Effector memory CD4-positive, alpha-beta T cell (primary cell): ENCODE measurements at places on chromosomes 5 and 9.
A peak's percentile ranks its signal among the peaks of the same experiment; 100 is the strongest.

DNA sequence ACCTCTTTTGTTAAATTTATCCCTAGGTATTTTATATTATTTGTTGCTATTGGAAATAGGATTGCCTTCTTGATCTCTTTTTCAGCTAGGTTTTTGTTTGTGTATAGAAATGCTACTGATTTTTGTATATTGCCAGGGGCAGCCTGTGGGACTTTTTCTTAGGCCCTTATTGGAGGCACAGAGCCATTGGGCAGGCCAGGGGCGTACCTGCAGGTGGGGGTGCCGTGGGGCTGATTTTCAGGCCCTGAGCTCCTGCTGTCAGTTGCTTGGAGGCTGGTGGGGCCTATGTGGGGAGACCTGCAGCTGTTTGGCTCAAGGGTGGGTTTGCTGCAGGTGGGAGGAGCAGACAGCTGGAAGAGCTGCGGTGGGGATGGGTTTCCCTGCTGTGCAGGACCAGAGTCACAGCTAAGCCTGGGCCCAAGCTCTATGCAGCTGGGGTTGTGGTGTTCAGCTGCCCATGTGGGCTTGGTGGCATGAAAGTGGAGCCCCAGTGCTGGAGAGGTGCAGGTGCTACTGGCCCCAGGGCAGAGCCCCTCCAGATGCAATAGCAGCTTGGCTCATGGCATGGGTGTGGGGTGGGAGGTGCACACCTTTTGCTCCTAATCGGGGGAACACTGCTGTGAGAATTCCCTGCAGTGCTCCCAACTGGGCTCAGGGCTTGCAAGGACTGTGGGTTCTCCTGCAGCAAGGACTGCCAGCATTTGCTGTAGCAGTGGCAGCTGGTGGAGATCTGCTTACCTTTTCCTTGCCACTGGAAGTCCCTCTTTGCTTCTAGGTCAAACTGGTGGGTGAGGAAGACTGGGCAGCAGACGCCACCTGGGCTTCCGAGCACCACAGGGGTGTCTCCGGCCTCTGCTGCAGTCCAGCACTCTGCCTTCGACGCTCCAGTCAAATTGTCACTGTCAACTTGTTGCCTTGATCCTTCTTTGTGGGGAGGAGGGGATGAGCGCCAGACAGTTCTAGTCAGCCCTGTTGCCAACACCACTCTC lies 7.6 kb upstream of the CLPTM1L start:
- DNase-seq: no peak

DNA sequence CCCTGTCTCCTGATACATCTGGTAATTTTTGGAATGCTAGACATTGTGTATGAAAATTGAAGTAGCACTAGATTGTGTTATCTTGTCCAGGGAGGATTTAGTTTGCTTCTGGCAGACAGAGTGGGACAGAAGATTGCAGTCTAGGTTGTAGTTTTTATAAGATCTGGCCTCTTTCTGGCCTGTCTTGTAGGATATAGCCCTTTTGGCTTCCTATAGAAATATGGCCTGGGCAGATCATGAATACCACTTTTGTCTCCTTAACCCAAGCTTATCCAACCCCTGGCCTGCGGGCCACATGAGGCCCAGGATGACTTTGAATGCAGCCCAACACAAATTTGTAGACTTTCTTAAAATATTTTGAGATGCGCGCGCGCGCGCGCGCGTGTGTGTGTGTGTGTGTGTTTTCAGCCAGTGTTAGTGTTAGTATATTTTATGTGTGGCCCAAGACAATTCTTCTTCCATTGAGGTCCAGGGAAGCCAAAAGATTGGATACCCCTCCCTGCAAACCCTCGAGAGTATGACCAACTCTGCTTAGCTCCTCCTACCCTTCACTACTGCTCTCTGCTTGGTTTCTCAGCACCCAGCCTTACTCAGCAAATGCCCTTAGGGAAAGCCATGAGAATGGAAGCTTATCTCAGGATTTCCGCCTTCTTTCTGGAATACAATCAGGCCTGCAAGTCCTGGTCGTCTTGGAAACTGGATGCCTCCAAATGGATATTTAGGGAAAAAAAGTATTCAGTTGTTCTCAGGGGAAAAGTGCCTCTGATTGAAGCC lies 26.5 kb downstream of the ANKRD33B start:
- no peak for DNase-seq

DNA sequence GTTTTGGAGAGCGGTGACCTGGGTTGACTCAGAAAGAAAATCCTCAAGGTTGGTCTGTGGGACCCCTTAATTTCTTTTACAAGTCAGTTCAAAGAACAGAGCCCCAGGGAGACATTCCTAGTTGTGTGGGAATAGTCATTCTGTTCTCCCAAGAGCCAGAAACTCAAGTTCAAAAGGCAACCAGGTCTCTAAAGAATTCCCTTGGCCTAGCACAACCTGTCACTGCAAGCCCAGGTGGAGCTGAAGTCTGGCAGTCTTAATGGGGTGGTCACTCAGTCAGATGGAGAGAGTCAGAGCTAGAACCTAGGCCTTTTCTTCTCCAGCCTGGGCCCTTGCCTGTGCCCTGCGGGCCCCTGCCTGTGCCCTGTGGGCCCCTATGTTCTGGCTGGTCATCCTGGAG lies 37.5 kb upstream of the CDKN2AIPNL start:
- DNase-seq: no peak

- no peak for DNase-seq
These were observed 12.5 kb upstream of the CCNJL start for GRCh38 chr5:160324886-160325285.

GRCh38 chr9:23229890-23230317 lies 596.1 kb downstream of the ELAVL2 start:
- DNase-seq: no peak

GRCh38 chr9:137064027-137064879 lies 6.1 kb downstream of the SAPCD2 start:
- DNase-seq: no peak

GRCh38 chr5:153674356-153674755 lies 183.9 kb downstream of the GRIA1 start:
- no peak for DNase-seq

DNA sequence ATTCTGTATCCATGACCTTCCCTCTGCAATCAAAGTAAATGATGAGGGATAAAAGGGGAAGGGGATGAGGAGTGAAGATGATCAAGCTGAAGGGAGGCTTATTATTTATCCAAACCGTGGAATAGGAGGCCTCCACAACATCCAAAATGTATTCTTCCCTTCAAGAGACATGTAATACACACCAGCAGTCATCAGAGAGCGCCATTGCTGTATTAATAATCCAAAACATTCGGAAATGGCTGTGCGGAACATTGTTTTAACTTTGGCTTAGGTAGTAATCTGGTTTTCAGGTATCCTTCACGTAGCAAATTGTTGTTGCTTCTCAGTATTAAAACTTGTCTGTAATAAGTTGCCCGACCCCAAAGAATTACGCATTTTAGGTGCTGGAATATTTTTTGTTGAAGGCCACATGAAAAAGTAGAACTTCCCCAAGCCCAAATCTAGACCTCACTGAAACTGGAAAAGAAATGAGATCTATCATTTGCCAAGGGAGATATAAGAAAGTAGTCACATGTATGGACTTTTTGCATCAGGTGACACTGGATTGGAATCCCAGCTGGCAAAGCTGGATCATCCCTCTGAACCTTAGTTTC lies 2.6 kb upstream of the BOD1 start:
- peak; percentile 29 for DNase-seq

- DNase-seq: no peak
These were observed 18.1 kb downstream of the MED27 start for GRCh38 chr9:132061526-132061925.

DNA sequence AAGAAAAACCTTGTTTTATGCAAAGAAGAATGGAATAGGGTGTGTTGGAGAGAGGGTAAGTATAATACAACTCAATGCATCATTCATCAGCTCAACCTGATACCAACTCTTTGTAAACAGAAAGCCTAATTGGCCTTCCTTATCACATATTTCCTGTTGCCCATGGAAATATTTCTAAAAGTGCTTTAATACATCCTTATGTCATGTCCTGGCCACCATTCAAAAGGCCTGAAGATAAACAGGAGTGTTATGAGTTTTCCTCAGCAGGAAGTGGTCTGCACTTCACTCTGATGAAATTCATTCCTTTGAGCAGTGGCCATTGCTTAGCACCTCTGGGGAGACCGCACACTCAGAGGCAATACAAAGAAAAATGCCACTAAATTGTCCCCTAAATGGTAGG lies 511.2 kb downstream of the SEMA5A start:
- DNase-seq: no peak

DNA sequence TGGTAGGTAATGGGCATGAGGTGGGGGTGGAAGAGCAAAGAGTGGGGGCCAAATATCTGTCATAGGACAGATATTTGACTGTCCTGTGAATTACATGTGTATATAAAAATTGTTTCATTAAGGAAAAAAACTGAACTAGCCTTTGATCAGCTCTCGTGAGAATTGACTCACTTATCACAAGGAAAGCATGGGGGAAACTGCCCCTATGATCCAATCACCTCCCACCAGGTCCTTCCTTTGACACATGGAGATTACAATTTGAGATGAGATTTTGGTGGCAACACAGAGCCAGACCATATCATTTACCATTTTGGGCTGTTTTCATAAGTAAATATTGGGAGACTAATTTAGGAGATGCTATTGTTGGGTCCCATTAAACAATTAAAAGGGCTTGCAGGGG lies 63.2 kb upstream of the FYB1 start:
- DNase-seq: no peak

- no peak for DNase-seq
These were observed 346.9 kb downstream of the ZNF608 start for GRCh38 chr5:124399426-124399961.
